ENCODE measurements at places on chromosomes 1 and 21.

DNA sequence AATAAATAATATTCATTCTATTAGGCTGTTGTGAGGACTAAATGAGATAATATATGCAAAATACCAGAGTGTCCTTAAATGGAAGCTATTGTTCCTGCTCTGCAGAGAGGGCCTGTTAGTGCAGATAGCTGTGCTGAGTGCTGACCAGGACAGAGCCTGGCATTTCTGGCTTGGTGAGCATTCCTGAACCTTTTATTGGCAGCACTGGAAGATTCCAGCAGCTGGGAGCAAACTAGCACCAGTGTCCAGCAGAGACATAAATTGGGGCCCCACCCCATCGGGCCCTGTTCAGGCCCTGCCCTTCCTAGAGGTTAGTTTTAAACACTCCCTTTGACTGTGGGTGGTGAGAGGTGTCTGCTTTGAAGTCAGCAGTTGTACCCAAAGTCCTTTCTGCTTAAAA, 85.9 kb upstream of the GADD45A start:
- no peak for DNase-seq

GRCh38 chr1:233491953-233492620, 121.8 kb upstream of the KCNK1 start:
- DNase-seq: no peak

DNA sequence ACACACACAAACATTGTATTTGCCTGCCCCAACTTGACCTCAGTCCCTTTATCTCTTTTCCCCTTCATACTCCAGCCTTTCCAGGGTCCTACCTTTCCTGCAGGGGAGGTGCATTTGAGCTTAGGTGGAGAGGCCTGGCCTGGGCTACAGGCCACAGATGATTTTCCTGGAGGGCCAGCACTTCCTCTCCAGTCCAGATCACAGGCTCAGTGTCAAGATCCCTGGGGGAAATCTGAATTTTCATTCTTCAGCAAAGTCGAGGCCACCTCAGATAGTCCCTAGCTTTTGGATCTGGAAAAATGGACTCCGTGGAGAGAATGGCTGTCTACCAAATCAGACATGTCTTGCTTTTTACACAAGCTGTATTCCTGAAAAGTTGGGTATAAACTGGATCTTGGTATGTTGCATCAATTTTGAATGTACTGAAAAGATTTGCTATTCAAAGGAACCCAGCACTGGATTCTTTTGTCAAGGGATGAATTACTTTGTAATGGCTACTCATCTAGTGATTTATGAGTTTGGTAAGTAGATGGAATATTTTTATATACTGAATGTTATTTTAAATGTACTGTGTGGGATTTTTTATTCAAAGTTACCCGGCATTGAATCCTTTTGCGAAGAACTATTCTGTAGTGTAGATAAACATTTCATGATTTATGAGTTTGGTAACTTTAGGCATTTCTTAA, 78.7 kb downstream of the DDR2 start:
- DNase-seq: no peak

DNA sequence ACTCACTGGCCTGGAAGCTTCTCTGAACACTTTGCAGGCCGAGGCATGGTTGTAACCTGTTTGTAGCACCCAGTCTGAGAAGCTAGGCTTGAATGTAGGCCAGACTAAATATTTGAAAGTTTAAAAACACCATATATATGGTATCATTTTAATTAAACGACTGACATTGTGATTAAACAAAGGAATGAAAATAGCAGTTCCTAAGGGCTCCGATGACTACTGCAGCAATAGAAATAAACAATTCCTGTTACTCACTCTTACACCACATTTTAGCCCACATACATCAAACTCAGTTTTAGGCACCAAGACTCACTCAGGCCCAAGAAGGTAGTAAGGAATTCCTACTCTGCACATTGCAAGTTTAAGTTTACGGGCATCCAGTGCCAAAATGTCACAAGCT, 281.2 kb downstream of the AKT3 start:
- no peak for DNase-seq
